ENCODE measurements at places on chromosomes 3 and 15.

DNA sequence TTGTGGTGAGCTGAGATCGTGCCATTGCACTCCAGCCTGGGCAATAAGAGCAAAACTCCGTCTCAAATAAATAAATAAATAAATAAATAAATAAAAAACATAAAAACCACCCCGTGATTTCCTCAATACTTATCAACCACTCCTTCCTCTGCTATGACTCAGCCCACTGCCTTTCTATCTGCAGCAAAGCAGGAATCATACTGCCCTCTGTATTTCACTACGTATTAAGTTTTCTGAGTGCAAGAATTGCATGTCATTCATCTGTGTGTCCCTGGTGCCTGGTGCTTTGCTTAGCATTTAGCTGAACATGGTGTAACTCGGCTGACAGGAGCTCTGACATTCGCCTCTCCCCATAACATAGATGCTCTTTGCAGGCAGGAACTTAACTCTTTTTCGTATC is 7.1 kb downstream of the LSG1 start:
- no peak for DNase-seq

- no peak for DNase-seq
Measured at GRCh38 chr3:54949491-54950044, 21.7 kb upstream of the LRTM1 start.

DNA sequence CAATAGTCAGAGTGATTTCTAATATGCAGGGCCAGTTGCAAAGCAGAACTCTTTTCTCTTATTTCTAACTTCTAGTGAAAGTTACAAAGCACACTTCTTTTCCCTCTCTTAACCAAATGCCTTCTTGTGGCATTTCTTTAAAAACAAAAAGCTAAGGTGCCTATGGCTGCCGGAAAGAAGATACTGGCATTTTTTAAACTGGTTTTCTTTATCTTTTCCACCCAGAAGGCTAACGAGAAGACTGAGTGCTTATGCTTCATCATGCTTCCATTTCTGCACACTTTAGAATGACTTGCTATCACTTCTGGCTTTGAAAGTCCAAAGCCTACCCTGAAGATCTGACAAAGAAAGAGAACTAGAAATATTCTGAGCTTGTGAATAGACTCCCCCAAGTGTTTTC is 141.3 kb downstream of the P2RY1 start:
- no peak for DNase-seq

- no peak for DNase-seq
Measured at GRCh38 chr3:174002543-174002942, 605.0 kb downstream of the NLGN1 start.

DNA sequence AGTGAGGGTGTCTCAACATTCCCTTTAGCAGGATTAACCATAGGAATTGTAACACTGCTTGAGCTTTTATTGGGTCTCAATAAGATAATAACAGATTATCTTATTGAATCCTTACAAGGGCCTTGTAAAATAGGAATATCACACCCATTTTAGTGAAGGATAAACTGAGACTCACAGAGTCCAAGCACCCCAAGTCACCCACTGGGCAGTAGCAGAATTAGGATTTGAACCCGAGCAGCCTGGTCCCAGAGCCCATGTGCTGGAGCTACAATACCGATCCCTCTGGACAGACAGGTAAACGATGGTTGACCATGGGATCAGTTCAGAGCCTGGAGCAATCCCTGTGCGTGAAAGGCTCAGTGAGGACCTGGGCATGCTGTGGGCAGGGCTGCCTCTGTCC is 56.3 kb upstream of the MRPS22 start:
- no peak for DNase-seq

- no peak for DNase-seq
Measured at GRCh38 chr3:101642441-101642840, 34.5 kb downstream of the ZBTB11 start.

DNA sequence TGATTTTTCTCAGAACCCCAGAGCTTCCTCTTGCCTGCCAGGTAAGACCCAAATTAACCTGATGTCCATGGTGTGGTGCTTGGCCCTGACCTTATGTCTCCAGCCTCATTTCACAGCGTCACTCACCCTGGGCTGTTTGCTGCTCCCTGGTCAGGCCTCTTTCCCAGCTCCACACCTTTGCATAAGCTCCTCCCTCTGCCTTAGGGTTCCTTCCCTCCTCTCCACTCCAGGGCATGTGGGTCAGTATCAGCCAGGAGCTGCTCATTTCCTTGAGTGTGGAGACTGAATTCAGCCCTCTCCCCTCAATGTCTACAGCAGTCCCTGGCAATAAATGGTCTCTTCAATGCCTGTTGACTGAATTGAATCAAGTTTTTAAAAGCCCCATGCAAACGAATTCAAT is 75.6 kb upstream of the ANKRD34C start:
- DNase-seq, result no peak

DNA sequence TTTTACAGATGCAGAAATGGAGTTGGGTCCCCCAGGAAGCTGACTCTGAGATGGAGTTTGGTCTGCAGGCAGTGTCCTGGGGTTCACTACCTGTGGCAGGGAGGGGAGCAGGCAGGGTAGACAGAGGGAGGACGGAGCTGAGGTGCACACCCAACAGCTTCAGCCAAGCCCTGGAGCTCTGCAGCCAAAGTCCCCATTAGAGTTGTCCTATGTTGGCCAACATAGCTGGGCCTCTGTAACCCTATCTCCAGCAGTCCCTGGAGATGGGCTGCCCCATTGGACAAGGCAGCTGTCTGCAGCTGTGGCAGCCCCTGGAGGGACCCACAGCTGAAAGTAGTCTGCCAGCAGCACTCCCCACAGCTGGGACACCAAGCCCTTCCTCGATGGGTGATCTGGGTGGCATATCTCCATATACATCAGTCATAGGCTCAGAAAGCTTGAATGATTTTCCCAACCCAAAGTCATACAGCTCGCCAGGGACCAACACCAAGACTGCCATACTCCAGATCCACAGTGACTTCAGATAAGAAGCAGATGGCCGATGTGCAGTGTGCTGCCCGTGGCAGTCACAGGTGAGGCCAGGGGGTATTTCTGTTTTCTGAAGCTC is 31.9 kb downstream of the STARD5 start:
- no peak for DNase-seq

- DNase-seq, result peak; percentile 77
Measured at GRCh38 chr15:56496635-56497034, 31.7 kb upstream of the MNS1 start.

DNA sequence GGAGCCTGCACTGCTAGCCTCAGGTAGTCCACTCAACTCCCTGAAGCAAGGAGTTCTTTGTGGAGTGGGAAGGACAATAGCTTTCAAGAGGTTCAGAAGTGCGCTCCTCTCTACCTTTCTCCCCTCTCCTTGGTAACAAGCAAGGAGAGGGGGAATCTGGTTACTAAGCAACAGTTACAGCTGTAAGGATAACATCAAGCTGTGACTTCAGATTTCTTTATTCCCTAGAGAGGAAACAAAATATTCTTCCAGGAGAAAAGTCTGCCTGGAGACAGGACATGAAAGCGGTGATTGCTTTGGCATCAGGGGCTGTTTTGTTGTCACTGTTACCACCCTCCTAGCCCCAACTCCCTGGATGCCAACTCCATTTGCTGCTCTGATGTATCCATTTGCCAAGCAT is 70.4 kb downstream of the TRANK1 start:
- DNase-seq, result no peak

- no peak for DNase-seq
Measured at GRCh38 chr3:128004661-128005060, 47.6 kb upstream of the SEC61A1 start.

DNA sequence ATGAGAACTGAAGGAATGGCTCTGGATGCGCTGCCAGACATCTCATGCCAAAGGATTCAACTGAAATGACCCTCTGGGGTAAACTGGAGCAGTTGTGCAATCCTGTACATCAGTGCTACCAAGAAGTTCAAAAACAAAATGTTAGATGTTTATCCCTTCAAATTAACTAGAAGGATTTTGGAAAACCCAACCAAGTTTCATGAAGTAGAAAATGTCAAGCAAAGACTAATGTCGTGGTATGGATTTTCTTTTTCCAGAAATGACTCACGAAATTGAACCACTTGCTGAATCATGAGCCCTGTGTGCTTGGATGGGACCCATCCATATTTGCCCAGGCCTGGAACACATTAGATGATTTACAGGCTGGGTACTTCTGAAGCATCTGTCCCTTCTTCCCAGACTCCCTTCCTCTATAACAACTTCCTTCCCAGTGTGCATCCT is 101.6 kb downstream of the LRTM1 start:
- no peak for DNase-seq

DNA sequence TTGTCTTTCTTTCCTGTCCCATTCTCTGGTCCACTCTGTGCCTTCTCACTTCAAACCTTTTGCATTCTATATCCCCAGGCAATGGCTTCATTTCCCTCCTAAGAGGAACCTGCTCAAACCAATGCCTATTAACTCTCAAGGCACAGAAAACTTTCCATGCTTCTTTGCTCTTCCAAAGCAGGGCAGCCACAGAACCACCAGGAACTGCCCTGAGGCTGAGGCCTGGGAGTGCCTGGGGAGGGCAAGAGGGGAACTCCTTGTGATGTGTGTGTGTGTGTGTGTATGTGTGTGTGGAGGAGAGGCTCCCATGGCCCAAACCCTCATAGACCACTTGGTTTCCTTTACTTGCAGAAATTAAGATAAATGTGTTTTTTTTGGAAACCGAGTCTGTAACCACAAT is 14.1 kb upstream of the PGPEP1L start:
- no peak for DNase-seq

- no peak for DNase-seq
Measured at GRCh38 chr3:49901366-49902339, 2.0 kb downstream of the MST1R start.

- no peak for DNase-seq
Measured at GRCh38 chr15:90200534-90201129, 498 bp upstream of the SEMA4B start.

GRCh38 chr3:31352331-31352730 is 180.4 kb upstream of the STT3B start:
- no peak for DNase-seq

- DNase-seq, result peak; percentile 38
Measured at GRCh38 chr3:126202276-126202675, 21.9 kb upstream of the ALDH1L1 start.

GRCh38 chr15:40320931-40321371 is 2.5 kb upstream of the INAFM2 start:
- DNase-seq, result peak; percentile 78

DNA sequence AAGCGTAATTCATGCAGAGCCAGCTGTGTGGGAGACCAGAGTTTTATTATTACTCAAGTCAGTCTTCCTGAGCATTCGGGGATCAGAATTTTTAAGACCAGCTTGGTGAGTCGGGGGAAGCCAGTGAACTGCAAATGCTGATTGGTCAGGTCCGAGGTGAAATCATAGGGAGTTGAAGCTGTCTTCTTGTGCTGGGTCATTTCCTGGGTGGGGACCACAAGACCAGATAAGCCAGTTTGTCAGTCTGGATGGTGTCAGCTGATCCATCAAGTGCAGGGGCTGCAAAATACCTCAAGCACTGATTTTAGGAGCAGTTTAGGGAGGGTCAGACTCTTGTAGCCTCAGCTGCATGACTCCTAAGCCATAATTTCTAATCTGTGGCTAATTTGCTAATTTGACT is 228.1 kb upstream of the ATP10A start:
- no peak for DNase-seq

- no peak for DNase-seq
Measured at GRCh38 chr15:33132722-33133345, 61.7 kb downstream of the FMN1 start.

- no peak for DNase-seq
Measured at GRCh38 chr15:84862214-84862975, 22.1 kb upstream of the SLC28A1 start.

GRCh38 chr15:64979252-64979710 is 10.4 kb downstream of the SPG21 start:
- no peak for DNase-seq

- DNase-seq, result no peak
Measured at GRCh38 chr3:186648851-186649250, 8.7 kb downstream of the FETUB start.

Measured in NCI-H446 (cell line).